Activated CD8-positive, alpha-beta memory T cell treated with anti-CD3 and anti-CD28 coated beads, Interleukin-2, amount 50 U/mL, for 4 hours (primary cell): ENCODE measurements at places on chromosomes 4 and X.

- DNase-seq, result no peak
These were observed 258.1 kb downstream of the GABRG1 start for GRCh38 chr4:45865781-45866180.

DNA sequence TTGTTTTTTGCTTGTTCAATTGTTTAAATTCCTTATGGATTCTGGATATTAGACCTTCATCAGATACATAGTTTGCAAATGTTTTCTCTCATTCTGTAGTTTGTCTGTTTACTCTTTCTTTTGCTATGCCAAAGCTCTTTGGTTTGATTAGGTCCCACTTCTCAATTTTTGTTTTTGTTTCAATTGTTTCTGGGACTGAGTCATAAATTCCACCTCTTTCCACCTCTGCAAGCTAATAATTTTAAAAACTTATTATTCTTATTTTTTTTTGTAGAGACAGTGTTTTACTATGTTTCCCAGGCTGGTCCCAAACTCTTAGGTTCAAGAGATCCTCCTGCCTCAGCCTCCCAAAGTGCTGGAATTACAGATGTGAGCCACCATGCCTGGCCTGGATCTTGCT, 226.8 kb upstream of the GPRIN3 start:
- DNase-seq, result no peak

GRCh38 chr4:81214881-81215868, at the start of gene PRKG2:
TSS of gene PRKG2 (minus strand) at chr4:81215222. CDS start at chr4:81205047, 10,175 bp downstream.
- no peak for DNase-seq

GRCh38 chr4:17328141-17328815, 183.6 kb downstream of the QDPR start:
- DNase-seq, result no peak

- no peak for DNase-seq
These were observed 299.3 kb downstream of the CAMK2D start for GRCh38 chr4:113462286-113462685.

GRCh38 chrX:123626962-123627361, 105.9 kb downstream of the THOC2 start:
- no peak for DNase-seq

GRCh38 chr4:2788532-2789103, 4.3 kb upstream of the SH3BP2 start:
- DNase-seq, result no peak

DNA sequence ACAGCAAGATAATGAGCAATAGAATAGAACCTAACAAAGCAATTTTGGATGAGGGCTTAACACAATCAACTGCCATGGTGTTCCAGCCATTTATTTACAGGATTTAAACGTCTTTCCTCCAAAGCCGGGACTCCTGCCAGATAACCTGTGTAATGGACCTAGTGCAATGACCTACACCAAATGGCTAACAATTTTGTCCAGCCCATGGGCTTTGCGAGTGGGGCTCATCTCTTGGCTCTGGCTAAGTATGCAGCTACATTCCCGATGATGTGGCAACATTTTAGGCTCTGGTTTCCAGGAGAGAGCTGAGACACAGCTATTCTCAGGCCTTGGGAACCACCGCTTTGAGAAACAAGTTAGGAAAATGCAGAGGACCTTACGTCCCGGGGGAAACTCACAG, 822.3 kb upstream of the FTHL17 start:
- no peak for DNase-seq

- DNase-seq, result no peak
These were observed 212.6 kb upstream of the GK2 start for GRCh38 chr4:79620617-79621016.

GRCh38 chrX:8743126-8743732, 11.3 kb upstream of the ANOS1 start:
- DNase-seq, result peak; percentile 65

GRCh38 chr4:184500748-184501589, 26.6 kb upstream of the IRF2 start:
- no peak for DNase-seq

- no peak for DNase-seq
These were observed 30.6 kb downstream of the ANK2 start for GRCh38 chr4:113080050-113080449.

DNA sequence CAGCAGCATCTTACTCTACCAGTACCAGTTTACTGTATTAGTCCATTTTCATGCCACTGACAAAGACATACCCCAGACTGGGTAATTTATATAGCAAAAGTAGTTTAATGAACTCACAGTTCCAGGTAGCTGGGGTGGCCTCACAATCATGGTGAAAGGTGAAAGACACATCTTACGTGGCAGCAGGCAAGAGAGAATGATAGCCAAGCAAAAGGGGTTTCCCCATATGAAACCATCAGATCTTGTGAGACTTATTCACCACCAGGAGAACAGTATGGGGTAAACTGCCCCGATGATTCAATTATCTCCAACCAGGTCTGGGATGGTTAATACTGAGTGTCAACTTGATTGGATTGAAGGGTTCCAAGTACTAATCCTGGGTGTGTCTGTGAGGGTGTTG, 69.3 kb downstream of the YIPF6 start:
- DNase-seq, result no peak

DNA sequence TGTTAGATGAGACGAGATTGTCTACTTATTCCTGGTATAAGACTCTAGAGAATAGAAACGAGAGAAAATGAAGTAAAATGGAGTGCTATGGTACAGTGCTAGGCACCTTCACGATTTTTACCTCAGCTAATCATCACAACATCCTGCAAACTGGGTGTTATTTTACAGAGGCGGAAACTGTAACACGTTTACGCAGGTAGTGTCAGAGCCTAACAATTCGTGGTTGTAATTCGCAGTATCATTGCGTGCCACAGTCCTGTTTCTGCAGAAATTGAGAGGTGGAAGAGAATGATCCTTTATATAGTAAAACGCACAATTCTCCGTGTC, 383 bp upstream of the TBC1D19 start:
- DNase-seq, result no peak

DNA sequence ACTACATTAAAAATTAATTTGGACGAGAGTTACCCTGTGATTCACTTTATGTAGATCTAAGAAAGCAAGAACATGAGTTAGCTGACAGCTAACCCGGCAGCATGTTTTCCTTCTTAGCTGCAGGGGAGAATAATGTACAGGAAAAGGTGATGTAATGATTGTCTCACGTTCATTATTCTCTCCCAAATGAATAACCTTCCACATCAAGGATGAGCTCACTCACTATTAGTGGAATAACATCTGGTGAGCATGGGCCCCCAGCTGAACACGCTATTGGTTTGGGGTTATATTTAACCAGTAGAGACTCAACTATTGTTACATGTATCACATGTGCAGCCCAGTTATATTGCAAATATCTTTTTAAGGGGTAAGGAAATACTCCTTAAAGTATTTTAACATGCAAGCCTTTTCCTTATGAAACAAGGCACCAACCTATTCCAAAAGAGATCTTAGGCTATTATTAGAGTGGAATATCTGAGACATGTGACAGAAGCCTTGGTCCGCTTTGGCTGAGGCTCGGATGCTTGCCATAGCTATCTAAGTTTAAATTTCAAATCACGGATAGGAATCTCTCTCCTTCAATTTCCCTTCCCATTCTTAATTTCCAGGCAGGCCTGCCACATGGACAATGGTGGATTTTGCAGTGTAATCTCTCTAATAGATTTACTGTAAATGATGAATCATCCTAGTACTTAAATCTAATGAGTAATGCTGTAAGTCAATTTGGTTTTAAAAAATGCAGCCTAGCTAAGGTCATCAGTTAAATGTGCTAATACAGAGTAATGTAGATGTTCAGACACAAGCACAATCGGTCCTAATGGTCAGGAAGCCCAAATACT, 99.0 kb upstream of the OTUD4 start:
- no peak for DNase-seq

- DNase-seq, result no peak
These were observed 57.3 kb upstream of the AP1S2 start for GRCh38 chrX:15911734-15912550.

- no peak for DNase-seq
These were observed 125.4 kb upstream of the CHRDL1 start for GRCh38 chrX:110920991-110921390.

DNA sequence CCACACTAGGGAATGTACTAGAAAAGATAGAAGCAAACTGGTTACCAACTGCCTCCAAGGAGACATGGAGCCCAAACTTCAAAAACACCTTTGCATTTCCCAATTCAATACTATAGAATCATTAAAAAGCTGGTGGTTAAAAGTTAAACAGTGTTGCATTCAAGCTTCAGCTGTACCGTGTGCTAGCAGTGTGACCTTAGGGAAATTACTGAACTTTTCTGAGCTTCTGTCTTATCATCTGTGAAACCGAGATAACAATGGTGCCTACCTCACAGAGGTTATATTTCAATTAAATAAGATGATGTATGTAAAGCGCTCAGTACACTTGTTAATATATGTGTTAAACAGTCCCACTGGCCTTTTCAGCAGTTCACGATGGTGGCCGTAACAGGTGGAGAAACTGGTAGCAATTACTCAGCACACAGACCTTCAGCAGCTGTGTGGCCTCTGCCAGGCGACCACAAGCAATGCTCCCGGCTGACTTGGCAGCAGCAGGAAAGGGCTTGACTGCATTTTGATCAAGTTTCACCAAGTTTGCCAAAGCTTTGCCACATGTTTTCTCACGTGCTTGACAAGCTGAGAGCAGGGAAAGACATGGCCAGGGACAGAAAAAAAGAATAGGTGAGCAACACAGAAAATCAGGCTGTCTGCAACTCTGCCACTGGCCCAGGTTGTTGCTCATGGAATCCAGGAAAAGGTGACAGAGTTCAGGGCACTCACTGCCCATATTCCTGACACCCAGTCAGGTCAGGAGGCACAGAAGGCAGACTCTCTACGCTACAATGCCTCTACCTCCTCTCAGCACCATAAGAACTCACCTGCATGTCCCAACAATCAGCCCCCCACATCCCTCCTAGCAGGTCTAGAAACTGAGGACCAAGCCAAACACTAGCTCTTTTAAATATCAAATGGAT, 72.1 kb downstream of the PARM1 start:
- no peak for DNase-seq
